ENCODE measurements at places on chromosomes 5 and 9.
A peak's percentile ranks its signal among the peaks of the same experiment; 100 is the strongest.

DNA sequence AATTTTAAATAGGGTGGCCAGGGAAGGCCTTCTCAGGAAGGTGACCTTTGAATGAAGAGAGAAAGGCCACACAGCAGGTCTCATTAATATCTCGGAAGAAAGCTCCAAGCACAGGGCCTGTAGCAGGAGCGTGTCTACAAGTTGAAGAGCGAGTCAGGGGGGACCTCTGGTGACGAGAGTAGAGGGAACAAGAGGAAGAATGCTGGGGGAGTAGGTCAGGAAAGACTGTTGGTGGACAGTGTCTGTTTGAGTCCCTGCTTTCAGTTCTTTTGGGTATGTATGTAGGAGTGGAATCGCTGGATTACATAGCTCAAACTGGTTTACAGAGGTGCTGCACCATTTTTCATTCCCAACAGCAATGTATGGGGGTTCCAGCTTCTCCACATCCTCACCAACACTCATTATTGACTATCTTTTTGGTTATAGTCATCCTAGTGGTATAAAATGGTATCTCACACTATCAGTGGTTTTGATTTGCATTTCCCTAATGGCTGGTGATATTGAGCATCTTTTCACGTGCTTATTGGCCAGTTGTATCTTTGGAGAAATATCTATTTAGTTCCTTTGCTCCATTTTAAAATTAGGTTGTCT, 55.8 kb downstream of the NUP214 start:
- no peak for DNase-seq

DNA sequence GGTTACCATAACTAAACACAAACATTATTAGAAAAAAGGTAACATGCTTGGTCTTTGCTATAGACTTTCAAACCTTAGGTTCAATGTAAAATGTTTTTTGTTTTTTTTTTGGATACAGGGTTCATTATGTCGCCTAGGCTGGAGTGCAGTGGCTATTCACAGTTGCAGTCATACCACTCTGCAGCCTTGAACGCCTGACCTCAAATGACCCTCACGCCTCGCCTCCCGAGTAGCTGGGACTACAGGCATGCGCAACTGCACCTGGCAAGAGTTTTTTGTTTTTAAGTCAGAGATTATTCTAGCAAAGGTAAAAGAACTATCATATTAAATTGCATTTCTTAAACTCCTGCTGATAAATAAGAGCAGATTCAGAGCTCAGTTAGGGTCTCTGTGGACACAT, 55.1 kb upstream of the NR5A1 start:
- no peak for DNase-seq

- DNase-seq = no peak
Observed at GRCh38 chr5:135451581-135452320, 400 bp downstream of the TIFAB start.

- DNase-seq = no peak
Observed at GRCh38 chr5:73376618-73377170, 71.9 kb downstream of the FOXD1 start.

DNA sequence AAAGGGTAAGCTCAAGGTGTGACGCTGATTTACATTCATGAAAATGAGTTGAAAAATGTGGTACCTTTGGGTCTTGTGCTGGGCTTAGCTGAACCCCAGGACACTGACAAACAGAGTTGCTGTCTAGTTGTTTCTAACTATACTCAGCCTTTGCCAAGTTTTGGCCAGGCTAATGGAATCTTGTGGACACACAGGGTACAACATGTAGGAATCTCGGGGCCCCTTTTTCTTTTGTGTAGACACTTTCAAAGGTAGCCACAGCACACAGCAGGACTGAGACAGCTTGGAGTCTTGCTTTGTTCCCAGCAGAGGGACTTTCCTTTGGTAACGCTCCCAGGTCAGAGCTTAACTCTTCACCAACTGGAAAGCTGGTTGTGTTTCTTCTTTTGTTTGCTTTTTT, 7.8 kb downstream of the LIX1 start:
- no peak for DNase-seq

GRCh38 chr5:96868603-96869371, 7.5 kb upstream of the ERAP2 start:
- peak; percentile 22 for DNase-seq

DNA sequence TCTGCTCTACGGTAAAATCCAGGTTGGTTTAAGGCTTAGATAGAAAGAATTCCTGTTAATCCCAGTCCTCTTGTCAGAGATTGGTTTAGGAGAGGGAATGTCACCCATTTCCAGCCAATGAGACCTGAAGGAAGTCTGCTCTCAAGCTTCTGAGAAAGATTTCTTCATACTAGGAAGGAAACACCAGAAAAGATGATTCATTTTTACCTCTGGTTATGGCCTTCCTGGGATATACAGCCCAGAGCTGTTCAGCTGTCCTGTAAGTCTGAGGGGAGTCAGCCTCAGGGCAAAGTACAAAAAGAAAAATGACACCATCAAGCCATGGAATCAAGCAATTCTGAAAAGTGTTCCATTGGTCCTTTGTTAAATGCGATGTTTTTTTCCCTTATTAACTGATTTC, 18.6 kb upstream of the CFAP95 start:
- DNase-seq = no peak

DNA sequence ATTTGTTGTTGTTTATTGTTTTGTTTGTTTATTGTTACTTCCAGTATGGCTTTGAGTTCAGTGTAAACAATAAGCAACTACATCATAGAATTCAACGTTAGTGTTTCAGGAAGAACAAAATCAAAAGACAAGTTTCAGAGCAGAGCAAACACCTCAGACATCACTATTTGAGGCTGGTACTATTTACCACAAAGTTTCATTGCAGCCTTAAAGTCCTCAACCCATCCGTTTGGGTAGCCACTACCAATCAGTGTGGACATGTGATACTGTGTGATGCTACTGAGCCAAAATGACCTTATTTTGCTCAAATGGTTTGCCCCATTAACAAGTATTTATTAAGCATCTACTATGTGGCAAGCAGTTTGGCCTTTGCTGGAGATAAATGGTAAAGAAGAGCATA, 458.5 kb upstream of the PTGER4 start:
- DNase-seq = no peak

DNA sequence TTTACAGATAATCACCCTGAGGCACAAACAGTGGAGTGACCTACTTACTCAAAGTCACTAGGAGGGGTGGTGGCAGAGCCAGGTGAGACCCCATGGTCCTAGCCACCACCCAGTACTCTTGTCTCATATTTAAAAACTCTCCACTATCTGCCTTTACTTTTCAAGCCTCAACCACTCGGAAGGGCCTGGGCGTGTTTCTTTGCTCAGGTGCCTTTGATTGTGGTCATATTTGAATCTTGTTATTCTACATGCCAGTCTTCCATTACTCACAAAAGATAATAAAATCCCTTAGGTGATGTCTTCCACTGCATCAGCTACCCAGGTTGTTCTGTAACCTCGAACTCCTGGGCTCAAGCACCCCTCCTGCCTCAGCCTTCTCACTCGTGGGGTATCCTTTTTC, 20.7 kb upstream of the TRIM36 start:
- no peak for DNase-seq

GRCh38 chr5:130035388-130035787, 131.1 kb downstream of the CHSY3 start:
- DNase-seq = no peak

GRCh38 chr9:137029058-137029936, 1.3 kb upstream of the ABCA2 start:
- DNase-seq = no peak

- DNase-seq = no peak
Observed at GRCh38 chr5:164809821-164810220, 1304.4 kb downstream of the MAT2B start.

DNA sequence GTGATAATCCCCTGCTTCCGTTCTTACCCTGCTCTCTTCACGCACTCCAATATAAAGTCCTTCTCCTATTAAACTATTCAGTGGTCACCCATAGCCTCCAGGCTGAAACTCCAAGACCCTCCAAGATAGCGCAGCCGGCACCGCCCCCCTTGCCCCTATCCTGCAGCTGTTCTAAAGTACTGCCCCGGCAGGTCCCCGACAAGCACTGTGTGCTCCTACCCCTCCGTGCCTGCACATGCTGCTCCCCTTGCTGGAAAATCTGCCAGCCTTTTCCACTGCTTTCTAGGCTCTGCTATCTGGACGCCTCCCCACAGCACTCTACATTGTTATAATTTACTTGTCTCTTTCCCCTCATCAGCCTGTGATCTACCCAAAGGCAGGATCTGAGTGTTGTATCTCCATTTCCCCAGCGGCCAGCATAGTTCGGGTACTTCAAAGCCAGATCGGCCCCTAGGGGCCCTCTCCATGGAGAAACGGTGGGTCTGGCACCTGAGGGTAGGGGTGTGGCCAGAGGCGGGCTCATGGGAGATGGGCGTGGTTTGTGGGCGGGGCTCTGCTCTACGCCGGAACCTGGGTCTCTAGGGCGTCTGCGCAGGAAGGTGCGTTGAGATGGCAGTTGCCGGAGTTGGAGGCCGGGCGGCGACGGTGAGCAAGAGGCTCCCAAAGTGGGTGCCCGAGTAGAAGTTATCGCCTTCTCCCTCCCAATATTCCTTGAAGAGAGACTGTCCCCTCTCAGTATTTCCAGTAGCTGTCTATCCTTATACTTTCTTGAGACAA, 83.5 kb upstream of the RUSC2 start:
- DNase-seq = no peak

GRCh38 chr5:4023091-4023752, 427.6 kb downstream of the IRX1 start:
- no peak for DNase-seq

- DNase-seq = no peak
Observed at GRCh38 chr9:27124151-27124550, 15.1 kb downstream of the TEK start.

DNA sequence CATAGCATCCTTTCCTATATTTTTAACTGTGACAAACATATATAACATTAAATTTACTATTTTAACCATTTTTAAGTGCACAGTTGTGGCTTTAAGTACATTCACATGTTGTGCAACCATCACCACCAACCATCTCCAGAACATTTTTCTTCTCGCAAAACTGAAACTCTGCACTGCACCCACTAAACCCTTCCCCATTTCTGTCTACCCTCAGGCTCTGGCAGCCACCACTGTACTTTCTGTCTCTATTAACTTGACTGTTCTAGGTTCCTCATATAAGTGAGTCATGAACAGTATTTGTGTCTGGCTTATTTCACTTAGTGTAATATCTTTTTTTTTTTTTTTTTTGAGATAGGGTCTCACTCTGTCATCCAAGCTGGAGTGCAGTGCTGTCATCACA, 25.5 kb downstream of the KCNMB1 start:
- no peak for DNase-seq

DNA sequence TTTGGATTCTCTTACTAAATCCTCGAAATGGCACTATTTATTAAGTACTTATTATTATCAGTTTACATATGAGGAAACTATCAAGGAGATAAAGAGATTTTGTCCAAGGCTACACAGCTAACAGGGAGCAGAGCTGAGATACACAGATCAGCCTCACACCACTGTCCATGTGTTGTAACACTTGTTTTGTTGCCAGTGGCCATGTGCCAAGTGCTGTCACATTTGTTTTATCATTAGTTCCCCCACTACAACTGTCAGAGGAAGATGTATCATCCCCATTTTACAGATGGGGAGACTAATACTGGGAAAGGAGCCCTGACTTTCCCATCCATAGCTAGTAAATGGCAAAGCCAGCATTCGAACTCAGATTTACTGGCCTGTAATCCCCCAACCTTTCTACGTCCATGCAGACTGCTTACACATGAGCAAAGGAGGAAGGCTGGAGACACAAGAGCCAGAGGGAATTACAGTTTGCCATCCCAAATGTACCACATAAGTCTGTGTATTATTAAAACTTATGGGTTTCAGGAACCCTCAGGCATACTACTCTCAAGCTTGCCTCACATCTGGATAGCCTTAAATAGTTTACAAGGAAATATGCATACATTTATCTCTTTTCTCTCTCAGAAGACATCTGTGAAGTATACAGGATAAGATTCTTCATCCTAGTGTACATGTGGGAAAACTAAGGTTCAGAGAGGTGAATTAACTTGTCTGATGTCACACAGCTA, 25.1 kb downstream of the PAPPA start:
- no peak for DNase-seq

GRCh38 chr9:136820971-136821825, 13.4 kb downstream of the RABL6 start:
- DNase-seq = no peak

GRCh38 chr5:126883564-126884245, 106.8 kb downstream of the LMNB1 start:
- no peak for DNase-seq

GRCh38 chr9:2593744-2594143, 27.8 kb upstream of the VLDLR start:
- DNase-seq = no peak

- no peak for DNase-seq
Observed at GRCh38 chr9:134002796-134003195, 10.7 kb upstream of the VAV2 start.

GRCh38 chr9:123425261-123425821, 69.3 kb downstream of the CRB2 start:
- no peak for DNase-seq

GRCh38 chr5:6302684-6303083, 75.7 kb downstream of the MED10 start:
- DNase-seq = no peak

GRCh38 chr9:68869022-68869421, 144.9 kb downstream of the PRKACG start:
- no peak for DNase-seq

- no peak for DNase-seq
Observed at GRCh38 chr5:122267185-122267584, 44.9 kb upstream of the SNCAIP start.

- DNase-seq = peak; percentile 33
Observed at GRCh38 chr9:107488375-107489143, 1.0 kb downstream of the KLF4 start.

- DNase-seq = no peak
Observed at GRCh38 chr9:134651226-134651905, 9.8 kb downstream of the COL5A1 start.

DNA sequence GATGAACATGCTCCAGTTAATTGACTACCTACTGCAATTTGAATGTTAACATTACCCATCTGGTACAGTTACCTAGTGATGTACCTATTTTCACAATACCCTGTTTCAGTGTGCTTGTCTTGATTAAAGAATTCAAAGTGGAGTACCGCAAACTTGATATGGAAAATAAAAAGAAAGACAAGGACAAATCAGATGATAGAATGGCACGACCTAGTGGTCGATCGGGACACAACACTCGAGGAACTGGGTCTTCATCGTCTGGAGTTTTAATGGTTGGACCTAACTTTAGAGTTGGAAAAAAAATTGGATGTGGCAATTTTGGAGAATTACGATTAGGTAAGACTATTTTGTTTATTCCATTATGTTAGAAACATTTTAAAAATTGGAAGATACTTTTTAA, 33.5 kb downstream of the CSNK1G3 start:
- no peak for DNase-seq

GRCh38 chr5:44827681-44828080, 18.9 kb downstream of the MRPS30 start:
- DNase-seq = peak; percentile 88

GRCh38 chr5:106661866-106662265, 1008.9 kb downstream of the EFNA5 start:
- DNase-seq = no peak

DNA sequence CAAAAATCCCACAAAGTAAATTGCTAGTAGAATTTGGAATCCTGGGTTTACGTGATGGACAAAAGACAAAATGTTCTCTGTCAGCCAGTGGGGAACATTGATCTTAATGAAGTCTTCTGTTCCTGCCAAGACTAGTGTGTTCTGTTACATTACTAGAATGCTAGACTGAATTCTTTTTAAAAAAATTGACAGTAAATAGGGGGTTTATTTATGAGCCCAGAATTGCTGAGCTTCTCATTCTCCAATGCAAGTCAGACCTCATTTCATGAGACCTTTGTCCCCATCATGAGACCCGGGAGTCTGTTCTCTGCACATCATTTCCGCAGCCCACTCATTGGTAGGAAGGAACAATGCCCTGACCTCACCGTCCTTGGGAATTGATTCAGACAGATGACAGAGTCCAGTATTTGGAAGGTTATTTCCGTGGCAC, 173.8 kb upstream of the OTULINL start:
- DNase-seq = no peak
